Glutamatergic neuron (in vitro differentiated cells): ENCODE measurements at places on chromosomes 4 and X.

- DNase-seq: no peak
Measured at GRCh38 chrX:130772776-130773143, 130.2 kb downstream of the ENOX2 start.

DNA sequence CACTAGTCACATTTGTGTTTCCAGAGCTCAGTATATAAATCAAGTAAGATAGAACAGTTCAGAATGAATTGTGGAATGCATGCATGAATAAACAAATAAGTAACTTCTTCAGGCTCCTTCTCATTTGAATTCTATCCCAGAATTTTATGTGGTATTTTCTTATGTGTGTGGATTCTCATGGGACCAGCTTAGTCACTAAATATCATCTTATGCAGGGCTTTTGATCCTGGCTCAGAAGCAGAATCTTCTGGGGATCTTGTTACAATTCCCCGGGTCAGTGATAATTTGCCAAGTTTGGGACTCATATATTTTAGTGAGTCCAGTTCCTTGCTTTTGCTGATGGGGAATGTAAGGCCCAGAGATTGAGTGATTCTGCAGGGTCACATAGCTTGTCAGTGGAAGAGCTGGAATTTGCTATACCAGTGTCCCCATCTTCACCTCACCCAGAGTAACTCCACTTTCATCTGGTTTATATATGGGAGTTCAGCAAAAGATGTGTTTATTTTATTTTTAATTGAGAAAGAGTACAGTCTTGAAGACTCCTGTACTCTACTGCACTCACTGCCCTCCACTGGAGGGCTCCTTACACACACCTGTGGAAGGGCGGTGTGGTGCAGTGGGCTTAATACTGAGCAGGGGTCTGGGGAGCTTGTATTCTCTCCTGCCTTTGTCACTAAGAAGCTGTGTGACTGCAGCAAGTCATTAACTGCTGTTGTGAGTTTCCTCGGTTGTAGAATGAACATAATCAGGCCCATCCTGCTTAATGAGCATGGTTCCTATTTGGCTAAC, 198.2 kb upstream of the CXorf66 start:
- no peak for DNase-seq

DNA sequence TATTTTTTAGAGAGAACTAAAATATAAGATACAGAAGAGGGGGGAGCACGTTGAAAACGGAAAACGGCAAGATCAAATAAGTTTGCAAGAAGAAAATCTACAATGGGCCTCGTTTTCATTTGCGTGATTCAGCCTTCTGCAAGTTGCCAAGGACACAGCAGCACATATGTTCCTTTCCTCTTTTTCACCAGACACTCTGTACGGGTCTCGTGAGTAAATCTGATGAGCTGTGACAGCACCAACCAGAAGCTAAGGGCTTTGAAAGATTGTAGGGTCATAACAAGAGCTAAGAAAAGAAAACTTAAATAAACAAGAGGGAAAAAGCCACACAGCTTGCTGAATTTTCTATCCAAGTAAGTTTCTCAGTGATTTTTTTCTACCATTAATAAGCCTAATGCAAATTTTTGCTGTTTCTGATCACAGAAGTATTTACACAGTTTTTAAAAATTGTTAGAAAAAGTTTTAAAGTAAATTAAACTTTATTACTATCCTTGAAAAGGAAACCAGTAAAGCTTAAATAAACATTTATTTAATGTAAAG, 63.4 kb downstream of the SCML2 start:
- no peak for DNase-seq

DNA sequence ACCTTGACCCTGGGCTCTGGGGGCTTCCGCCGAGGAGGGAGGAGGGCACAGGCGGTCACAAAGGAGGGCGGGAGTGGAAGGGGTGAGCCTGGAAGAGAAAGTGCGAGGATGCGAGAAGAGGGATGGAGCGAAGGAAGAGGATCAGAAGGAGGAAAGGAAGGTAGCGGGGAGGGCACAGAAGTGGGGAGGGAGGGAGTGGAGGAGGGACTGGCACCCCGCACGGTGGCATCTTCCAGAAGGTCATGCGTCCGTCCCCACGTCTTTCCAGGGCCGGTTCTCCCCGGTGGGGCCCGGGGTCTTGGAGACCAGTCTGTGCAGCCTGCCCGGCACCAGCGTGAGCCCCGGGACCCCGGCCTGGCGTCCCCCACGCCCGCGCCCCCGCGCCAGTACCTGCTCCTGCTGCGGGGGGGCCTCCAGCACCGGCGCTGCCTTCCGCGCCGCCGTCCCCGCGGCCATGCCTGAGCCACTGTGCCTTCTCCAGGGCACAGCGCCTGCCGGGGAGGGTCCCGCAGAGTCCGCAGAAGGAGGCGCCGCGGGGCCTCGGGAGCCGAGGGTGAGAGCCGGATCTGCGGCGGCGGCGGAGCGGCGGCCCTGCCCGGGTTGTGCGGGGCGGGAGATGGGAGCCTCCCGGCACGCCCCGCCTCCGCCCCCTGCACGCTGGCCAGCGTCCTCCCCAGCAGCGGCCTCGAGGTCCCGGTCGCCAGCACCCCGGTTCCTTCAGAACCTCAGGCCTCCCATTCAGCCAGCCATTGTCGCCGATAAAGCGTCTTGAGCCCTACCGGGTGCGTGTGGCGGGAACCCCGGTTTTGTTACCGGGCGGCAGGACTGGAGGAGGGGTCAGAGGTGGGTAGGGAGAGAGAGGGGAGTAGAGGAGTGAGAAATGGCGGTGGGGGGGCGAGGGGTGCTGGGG, at the start of gene RNF175:
TSS of gene RNF175 (minus strand) at position 618 of the 910 bp plus-strand sequence. CDS start at position 456, 162 bp downstream.
- DNase-seq: peak; percentile 69

GRCh38 chr4:85736571-85736970, 261.6 kb downstream of the ARHGAP24 start:
- DNase-seq: no peak

DNA sequence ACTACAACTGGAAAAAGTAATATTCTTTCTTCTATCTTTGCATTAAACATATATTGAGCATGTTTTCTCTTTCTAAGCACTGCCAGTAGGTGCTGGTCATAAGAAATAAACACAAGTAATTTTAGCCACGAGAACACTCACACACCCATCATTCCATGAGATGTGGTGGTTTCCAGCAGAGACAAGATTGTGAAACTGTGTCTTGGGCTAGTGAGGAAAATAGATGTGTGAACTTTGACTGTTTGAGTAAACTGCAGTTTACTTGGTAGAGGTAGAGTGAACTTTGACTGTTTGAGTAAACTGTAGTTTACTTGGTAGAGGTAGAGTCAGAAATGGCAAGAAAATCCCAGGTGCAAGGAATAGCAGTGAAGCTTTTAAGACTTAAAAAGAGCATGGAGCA, 300.9 kb upstream of the HS3ST1 start:
- DNase-seq: no peak

DNA sequence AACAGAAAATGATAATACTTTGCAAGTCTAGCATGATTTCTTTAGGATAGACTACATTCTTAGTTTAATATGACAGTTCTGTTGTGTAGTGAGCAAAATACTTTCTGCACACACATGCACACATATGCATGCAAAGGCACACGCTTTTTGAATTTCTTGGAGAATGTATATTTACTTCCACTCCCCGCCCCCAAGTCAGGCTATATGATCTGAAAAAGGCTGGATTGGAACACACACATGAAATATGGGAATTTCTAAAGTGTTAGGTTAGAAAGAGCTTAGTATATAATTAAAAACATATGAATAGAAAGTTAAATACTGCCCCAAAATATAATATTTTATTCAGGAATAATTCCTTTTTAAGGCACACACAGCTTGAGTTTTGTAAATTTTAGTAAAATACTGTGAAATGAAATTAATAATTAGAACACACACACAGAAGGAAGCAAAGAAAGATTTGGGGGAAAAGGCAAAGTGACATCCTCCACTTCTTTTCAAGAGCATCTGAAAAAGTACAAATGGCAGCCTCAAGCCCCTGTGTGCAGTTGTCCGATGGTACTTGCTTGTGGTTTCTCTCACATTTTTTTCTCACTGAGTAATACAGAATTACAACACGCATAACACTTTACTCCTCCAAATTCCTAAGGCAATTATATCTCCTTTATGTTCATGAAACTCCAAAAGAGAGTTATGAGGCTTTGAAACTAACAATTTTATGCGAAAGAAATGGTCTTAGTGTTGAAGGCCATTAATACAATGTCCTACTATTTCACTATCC, 228.9 kb upstream of the ETNPPL start:
- DNase-seq: no peak

DNA sequence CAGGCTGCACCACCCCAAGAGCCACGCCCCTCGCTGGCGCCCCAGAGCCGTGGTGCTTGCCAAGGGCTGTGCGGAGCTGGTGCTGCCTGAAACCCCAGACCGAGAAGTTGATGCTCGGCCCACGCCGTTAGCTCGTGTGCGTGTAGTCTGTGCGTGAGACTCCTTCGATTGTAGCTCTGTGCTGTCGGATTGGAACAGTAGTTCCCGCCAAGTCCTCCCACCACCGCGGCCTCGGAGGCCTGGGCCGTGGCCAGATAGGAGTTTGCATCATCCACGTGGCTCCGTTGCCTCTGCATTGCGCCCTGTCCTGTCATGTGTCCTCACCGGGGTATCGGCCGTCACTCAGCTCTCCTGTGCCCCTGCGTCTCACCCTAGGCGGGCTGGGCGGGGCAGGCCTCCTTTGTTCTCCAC, 24.2 kb downstream of the TNIP2 start:
- no peak for DNase-seq

- DNase-seq: no peak
Measured at GRCh38 chr4:175932116-175932515, 120.1 kb upstream of the GPM6A start.

DNA sequence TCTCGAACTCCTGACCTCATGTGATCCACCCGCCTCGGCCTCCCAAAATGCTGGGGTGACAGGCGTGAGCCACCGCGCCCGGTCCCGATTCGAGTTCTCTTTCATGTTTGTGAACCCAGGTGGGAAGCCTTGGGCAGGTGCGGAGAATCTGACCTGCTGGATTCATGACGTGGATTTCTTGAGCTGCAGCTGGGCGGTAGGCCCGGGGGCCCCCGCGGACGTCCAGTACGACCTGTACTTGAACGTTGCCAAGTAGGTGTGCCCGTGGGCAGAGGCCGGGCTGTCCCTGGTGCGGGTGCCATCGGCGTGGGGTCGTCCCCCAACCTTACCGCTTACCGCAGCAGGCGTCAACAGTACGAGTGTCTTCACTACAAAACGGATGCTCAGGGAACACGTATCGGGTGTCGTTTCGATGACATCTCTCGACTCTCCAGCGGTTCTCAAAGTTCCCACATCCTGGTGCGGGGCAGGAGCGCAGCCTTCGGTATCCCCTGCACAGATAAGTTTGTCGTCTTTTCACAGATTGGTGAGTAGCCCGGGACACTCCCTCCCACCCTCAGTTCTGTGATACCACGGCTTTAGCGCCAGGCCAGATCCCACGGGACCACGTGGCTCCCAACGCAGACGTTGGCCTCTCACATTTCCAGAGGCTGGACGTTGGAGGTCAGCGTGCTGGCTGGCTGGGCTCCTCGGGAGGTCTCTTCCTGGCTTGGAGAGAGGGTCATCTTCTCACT, 15.6 kb downstream of the IL3RA start:
- DNase-seq: no peak

- DNase-seq: no peak
Measured at GRCh38 chrX:70456256-70456655, 11.6 kb downstream of the DLG3 start.

DNA sequence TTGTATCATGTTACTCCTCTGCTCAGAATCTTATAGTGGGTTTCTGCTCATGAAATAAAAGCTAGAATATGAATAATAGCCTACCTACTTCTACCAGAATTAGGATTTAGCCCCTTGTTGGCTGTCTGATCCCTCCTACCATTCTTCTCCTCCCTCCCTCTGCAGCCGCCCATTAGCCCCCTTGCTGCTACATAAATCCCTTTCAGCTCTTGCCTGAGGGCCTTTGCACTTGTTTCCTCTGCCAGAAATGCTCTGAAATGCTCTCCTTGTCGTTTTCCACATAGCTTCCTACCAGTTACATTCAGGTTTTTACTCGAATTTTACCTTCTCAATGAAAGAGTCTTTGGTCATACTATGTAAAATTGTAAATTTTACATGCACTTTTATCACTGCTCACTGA, 159.2 kb downstream of the ADGRL3 start:
- no peak for DNase-seq

DNA sequence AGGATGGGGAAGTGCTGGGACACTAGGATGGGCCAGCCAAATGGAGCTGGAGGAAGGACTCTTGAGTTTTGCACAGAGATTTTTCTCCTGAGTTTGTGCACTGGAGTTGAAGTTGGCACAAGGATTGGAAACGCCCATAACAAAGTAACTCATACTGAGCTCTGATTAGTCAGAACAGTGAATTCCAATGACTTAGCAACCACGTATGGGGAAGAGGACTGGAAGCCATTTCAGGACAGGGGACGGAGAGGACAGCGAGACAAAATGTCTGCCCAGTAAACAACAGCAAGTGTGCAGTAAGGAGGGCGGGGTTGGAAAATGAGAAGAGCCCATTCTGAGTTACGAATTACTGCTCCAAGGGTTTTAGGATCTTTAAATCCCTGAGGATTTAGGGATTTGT, 5.9 kb downstream of the RIPPLY1 start:
- no peak for DNase-seq

DNA sequence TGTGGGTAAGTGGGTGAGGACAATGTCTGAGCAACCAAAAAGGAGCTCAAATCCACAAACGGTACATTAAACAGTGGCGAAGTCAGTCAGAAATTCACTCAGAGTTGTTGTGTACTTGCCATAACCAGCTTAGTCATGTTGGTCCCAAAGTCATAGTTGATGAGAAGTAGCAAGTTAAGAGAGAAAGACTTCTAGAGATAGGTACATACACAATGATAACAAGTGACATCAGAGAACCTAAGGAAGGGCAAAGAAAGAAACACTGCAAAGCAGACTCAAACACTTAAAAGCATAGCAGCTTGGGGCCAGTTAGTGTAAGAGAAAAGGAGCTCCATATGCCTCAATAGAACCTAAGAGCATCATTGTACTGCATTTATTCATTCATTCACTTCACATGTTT, 30.2 kb downstream of the DYNLT3 start:
- no peak for DNase-seq

- DNase-seq: no peak
Measured at GRCh38 chr4:183276106-183276505, 44.0 kb downstream of the CLDN22 start.

DNA sequence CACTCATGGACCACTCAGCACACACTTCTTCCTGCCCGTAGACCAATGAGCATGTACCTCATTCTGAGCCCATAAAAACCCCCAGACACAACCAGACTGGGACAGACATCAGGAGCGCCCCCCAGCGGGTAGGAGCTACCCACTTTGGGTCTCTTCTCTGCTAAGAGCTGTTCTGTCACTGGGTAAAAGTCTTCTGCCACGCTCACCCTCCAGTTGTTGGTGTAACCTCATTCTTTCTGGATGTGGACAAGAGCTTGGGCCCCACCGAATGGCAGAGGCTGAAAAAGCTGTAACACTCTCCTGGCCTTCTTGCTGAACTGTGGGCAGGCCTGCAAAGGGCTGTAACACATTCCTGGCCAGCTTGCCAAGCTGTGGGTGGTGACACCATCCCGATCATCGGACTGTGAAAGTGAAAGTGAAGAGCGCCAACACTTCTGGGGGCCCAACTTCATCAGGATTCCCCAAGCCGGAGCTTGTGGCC, 137.6 kb downstream of the TECRL start:
- no peak for DNase-seq
